ENCODE measurements at places on chromosomes 5 and 9.

DNA sequence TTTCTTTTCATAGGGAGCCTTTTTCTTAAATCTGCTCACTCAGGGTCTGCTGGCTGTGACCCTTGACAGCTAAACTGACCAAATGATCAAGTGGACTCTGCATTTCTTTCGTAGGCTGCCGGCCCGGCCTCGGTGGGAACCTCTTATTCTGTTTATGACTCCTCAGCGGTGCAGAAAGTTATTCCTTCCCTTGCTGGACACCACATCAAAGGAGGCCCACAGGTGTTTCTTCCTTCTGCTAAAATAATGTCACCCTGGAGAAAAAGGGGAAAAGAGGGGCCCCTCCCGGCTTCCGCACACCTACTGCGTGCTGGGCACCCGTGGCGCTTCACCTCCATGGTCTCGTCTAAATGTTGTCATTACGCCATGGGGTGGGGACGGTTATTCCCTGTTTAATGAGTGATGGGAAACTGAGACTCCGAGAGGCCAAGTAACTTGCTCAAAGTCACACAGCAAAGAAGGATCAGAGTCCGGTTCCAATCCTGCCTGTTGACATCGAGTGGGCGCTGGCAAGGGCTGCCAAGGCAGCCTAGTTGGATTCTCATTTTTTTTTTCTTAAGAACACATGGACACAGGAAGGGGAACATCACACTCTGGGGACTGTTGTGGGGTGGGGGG lies 72.3 kb downstream of the CFAP77 start:
- no peak for DNase-seq

- DNase-seq, result no peak
Measured at GRCh38 chr5:149782018-149782894, 52.1 kb downstream of the PPARGC1B start.

DNA sequence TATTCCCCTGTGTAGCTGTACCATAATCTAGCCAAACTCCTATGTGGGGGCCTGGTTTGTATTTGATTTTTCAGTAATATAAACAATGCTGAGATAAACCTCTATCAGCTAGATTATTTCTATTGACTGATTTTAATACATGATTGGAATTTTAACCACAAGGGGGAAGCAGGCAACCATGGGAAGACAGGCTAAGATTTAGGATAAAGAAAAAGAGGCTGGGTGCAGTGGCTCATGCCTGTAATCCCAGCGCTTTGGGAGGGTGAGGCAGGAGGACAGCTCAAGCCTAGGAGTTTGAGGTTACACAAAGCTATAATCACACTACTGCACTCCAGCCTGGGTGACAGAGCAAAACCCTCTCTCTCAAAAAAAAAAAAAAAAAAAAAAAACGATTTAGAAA lies 18.1 kb upstream of the GPX3 start:
- no peak for DNase-seq

- DNase-seq, result no peak
Measured at GRCh38 chr9:3628239-3628638, 102.4 kb upstream of the RFX3 start.

GRCh38 chr5:168076561-168076991 lies 214.9 kb upstream of the WWC1 start:
- DNase-seq, result no peak

DNA sequence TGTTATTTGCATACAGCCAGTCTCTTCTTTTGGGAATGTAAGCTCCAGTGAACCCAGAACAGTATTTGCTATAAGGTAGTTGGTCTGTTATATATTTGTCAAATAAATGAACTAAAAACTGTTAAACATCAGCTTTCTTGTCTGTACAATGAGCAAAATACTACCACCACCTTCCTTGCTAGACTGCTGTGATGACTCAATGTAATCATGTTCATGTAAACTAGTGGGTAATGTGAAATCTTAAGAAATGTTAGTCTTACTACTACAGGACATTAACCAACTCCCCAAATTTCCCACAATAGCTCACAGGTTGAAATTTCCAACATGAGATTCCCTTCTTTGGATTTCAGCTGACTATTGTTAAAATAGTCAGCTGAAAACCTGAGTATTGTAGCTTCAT lies 176.1 kb downstream of the TRPM3 start:
- no peak for DNase-seq

- DNase-seq, result no peak
Measured at GRCh38 chr9:81382281-81382680, 307.1 kb downstream of the TLE1 start.

DNA sequence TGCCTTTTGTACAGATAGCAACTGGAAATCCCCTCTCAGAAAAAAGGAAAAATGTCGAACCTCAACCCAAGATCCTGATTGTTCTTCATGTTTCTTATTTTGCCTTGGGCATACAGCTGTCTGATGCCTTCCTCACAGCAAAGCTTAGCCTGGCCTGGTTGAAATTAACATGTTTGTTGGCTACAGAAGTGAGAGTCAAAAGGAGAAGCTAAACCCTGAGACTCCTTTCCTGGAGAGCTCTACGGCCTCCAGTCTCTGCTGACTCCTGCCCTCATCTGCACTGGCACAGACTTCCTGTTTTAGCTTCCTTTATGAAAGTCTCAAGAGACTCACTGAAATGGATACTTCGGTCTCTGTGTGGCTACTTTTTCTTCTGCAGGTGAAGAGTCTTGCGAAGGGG lies 186.7 kb downstream of the PARP8 start:
- DNase-seq, result no peak

GRCh38 chr9:389758-390157 lies 175.1 kb downstream of the DOCK8 start:
- no peak for DNase-seq

- DNase-seq, result no peak
Measured at GRCh38 chr9:36245906-36246305, 12.3 kb downstream of the GNE start.

- no peak for DNase-seq
Measured at GRCh38 chr5:124887223-124887622, 140.8 kb upstream of the ZNF608 start.

DNA sequence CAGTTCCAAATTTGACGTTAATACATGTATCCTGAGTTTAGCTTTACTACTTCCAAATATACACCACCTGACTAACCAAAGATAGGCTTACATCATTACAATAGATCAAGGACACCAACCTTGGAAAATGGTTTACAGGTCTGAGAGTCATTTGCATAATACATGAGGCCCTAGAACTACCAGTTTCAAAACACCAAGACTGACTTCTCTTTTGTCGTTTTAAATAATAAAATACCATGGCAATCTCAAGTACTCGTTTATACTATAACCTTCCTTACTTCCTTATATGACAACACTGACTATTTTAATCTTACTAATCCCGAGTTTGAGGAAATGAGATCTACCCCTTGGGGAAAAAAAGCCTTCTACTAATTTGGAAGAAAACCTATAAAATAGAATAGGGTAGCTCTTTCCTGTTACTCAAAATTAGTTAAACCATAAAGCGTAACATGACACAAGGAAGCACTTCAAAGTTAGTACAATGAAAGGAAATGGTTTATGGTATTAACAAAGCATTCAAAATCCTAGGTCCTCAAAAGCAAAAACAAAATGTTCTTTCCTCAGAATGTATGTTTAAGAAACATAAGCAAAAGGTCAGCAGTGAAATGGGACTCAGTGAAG lies 42.1 kb downstream of the UBQLN1 start:
- DNase-seq, result no peak

DNA sequence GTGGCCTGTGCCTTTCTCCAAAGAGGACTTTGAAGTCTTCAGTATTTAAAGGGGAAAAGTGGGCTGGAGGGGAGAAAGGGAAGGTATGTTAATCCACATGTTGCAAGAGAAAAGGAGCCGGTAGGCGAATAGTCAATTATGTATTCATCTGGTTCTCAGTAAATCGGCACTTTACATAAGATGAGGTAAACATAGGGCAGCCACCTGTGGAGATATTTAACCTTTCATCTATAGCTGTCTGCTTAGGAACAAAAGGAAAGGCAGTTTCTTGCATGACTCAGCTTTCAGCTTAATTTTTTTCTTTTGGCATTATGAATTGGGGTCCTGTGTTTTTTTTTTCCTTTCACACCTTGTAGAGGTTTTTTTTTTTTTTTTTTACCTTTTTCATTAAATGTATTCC lies 42.2 kb downstream of the FGD3 start:
- DNase-seq, result no peak

GRCh38 chr9:90775657-90776056 lies 26.0 kb upstream of the SYK start:
- no peak for DNase-seq

GRCh38 chr5:158727136-158727535 lies 372.6 kb downstream of the EBF1 start:
- no peak for DNase-seq

- DNase-seq, result no peak
Measured at GRCh38 chr5:112923988-112924387, 2.0 kb upstream of the REEP5 start.

GRCh38 chr5:157581901-157582300 lies 6.3 kb upstream of the ADAM19 start:
- no peak for DNase-seq

- DNase-seq, result no peak
Measured at GRCh38 chr9:114733816-114734215, 51.8 kb upstream of the TEX48 start.

DNA sequence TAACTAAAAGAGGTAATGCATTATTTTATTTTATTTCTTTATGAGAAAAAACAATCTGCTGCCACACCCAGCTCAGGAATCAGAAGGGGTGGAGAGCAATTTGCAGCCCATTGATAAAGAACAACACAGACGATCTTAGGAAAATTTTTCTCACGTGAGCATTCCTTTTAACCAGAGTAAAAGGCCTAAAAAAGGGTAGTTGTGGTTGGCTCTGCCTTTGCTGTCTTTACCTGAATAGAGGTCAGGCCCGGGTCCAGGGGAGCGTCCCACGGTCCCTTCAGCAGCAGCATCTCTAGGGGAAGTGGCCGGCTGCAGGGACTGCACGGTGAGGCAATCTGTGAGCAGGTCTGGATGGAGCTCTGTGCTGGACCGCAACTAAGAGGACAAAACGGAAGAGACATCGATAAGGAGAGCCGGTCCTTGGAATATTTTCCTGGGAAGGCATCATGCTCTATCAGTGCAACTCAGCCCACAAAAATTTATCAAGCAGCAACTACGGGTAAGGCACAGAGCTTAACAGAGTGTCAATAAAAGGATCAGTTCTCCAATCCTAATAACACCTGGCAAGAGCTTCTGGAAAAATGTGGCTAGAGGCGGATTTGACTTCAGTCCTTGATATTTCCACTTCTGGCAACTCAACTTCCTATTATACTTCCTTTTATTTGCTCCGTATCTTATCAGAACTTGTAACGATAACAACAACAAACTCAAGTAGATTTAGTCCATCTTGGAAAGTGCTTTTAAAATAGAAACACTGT lies 372.8 kb upstream of the RFX3 start:
- DNase-seq, result no peak

GRCh38 chr5:10448754-10449360 lies 7.2 kb downstream of the ROPN1L start:
- DNase-seq, result no peak

DNA sequence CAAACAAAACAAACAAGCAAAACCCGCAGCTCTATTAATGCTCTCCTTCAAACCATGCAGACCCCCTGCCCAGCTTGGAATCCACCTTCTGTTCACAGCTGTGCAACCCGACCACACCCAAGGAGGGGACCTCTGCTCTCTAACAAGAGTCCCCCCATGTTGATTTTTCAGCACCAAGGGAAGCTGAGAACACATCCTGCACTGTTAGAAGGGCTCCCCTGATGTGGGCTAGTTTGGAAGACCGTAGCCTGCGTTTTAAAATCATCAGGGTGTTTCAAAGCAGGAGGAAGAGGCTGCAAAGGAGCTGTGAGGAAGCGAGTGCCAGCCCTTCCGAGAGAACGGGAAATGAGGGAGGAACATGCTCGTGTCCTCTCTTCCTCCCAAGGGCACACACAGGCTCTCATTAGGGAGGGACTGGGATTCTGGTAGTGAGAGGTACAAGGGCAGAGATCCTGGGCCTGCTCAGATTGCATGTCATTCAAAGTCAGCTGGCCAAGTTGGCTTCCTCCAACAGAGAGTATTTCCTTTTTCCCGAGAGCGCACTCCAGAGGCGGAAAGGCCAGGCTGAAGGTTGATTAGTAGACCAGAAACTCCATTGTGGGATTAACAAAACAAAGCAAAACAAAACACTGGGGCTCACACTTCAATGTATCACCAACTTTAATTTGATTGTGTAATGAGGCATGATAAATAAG lies 185.9 kb downstream of the SEMA6A start:
- DNase-seq, result no peak

GRCh38 chr9:92607773-92608172 lies 62.2 kb downstream of the IPPK start:
- no peak for DNase-seq

- no peak for DNase-seq
Measured at GRCh38 chr5:130034566-130035210, 130.4 kb downstream of the CHSY3 start.

GRCh38 chr9:13721481-13722235 lies 442.2 kb upstream of the MPDZ start:
- no peak for DNase-seq

- no peak for DNase-seq
Measured at GRCh38 chr9:117303643-117304230, 111.1 kb downstream of the ASTN2 start.

- DNase-seq, result no peak
Measured at GRCh38 chr5:106966686-106967315, 703.9 kb downstream of the EFNA5 start.

- DNase-seq, result no peak
Measured at GRCh38 chr5:159533197-159533596, 202.9 kb upstream of the IL12B start.

GRCh38 chr9:108680946-108681345 lies 174.8 kb downstream of the ACTL7B start:
- DNase-seq, result no peak

DNA sequence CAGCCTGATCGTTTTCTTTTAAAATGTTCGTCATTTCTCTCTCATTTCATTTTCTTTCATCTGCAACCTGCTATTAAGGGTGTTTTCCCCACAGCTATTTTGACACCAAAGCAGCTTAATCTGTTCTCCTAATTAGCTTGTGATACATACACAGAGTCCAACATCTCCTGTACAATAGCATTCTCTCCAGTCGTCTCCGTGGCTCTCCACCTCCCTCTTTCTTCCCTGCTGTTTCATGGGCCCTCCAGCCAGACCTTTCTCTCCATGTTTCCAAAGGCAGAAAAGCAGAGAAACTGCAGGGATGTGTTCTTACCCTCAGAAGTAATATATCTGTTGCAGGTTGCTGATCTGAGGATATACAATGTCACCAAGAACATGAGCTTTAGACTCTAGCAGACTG lies 88.8 kb upstream of the SPOCK1 start:
- DNase-seq, result no peak
